ENCODE measurements at places on chromosomes 7 and 10. TPM values are rescaled to one million over a fixed set of nuclear protein-coding genes. Genes with fewer than 3 reads are reported as not detected.

Gene C7orf25
- total RNA-seq = 5.5 TPM

Gene FAM13C
- 5.9 TPM for total RNA-seq

Gene TMEM184A
- total RNA-seq = 0.30 TPM

Gene METTL27
- total RNA-seq = 0.43 TPM

Gene GPNMB
- total RNA-seq = 248 TPM

Gene NPC1L1
- total RNA-seq = 0.13 TPM

GRCh38 chr7:33873518-33873917, 31.8 kb upstream of the BMPER start:
- no peak for DNase-seq

GRCh38 chr10:4066581-4067390, 281.8 kb upstream of the KLF6 start:
- no peak for DNase-seq

DNA sequence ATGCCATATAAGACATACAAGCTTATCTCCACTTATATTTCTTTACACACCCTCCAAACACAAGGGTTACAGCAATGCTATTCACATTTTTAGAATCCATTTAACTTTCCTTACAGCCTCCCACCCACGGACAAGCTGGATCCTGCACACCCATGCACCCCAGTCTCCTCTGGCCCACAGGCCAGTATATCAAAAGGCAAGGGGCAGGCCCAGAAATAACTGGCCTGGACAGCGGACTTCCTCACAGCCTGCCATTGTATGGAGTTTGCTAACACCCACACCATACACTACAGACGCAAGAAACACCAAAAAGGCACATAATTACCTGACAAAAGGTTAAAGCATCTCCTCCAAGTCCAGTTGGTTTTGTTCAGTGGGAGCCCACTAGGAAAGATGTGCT, 12.0 kb downstream of the HOXA4 start:
- DNase-seq = no peak

- DNase-seq = no peak
Measured at GRCh38 chr7:33842150-33842549, 63.2 kb upstream of the BMPER start.

DNA sequence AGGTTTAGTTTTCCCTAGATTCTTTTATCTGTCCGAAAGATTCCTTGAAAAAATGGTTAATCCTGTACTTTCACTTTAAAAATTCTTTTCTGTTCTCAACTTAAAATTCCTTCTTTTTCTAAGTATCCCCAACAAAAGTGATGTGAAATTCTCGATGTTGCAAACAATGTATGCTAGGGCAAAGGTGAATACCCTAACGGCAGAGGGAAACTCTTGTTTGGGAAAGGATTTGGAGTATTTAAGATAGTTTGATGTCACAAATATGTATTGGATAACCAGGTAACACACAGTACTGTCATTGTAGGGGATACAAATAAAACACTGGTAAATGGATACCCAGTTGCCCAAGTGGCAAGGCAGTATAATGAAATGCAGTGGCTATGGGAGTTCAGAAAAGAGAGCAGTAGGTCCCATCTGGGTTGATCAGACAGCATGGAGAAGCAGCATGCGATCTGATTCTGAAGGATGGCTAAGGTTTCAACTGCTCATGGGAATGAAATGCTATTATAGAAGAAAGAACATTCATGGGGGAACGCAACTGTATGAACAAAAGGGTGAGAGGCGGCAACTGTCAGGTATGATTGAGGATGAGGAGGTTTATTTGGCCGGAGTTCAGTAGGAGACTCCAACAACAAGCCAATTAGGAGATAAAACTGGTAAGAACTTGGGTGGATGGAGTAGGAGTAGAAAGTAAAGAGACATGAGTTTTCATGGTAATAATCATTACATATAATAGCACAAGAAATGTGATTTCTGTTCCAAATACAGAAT, 3.2 kb upstream of the EPC1 start:
- no peak for DNase-seq

- no peak for DNase-seq
Measured at GRCh38 chr7:128814499-128814898, 15.7 kb upstream of the FLNC start.
